Colonic mucosa (tissue), 4 donors: ENCODE measurements at places on chromosomes 2 and 18. TPM values are rescaled to one million over a fixed set of nuclear protein-coding genes. Genes with fewer than 3 reads are reported as not detected.

DNA sequence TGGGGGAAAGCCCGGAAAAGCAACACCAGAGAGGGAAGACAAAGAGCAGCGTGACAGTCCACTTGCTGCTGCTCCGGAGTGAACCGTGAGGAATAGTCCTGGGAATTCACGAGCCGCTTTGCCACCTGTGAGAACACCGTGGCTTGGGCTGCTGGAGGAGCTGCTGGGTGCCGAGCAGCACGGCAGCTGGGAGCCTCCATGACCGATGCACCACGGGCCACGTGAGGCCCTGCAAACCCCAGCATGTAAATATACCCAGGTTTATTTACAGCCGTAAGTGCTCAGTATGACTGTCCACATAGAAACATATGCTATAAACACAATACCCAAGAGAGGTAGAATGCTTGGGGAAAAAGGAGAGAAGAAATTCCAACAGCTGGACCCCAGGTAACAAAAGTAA lies 65.1 kb downstream of the SMIM21 start:
- H3K27me3 ChIP-seq = no peaks in the 10 kb centered on the region
- no peak overlapping the region for H3K27ac ChIP-seq
- no peaks in the 10 kb centered on the region for H3K36me3 ChIP-seq
- H3K4me1 ChIP-seq = no peaks in the 10 kb centered on the region
- no peak for DNase-seq

- no peak for DNase-seq
- no peak overlapping the region for H3K27ac ChIP-seq
- H3K4me3 ChIP-seq = no peak overlapping the region
- H3K4me1 ChIP-seq = no peaks in the 10 kb centered on the region
- H3K36me3 ChIP-seq = no peaks in the 10 kb centered on the region
These were observed 590.5 kb upstream of the SLC8A1 start for GRCh38 chr2:41042343-41042742.

DNA sequence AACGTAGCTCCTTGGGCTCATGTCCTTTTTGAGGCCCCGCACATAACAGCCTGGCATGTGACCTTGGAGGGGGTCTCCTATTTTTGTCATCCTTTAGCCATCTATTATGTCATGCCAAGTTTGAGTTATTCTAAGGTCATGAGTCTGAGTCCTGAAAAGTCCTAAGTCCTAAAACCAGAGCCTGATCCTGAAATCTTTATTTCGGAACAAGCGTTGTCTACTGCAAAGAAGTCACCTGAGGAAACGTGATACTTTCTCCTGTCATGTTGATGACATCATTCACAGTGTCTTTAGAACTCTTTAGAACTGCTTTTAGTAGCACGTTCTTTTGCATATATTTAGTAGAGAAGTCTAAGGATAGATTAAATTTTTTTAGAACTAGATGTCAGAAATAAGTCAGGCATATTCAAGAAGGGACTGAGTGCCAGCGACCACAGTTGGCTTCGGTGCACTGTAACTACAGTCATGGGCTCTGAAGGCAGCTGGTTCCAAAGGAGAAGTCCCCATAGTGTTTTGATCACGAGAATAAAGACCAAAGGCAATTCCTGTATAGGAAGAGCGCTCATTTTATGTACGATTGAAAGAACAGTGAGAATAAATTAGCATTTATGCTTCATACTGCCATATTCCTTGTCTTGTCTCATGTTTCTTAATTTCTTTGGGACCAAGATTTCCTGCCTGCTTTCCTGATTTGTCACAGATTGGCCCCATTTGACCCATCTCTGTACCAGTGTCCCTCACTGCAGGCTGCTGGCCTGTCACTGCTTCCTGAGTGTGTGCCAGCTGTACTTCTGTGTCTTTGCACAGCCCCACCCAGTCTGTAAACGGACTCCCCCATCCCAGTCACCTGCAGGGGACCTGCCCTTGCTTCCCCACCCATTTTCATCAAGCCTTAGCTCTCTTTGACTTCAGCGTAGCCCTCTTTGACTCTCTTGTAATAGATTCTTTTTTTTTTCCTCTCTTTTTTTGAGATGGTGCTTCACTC lies 75.8 kb downstream of the ASAP2 start:
- H3K27me3 ChIP-seq = no peaks in the 10 kb centered on the region
- peak; percentile 85 for DNase-seq
- H3K4me3 ChIP-seq = no peak overlapping the region
- H3K27ac ChIP-seq = peak overlapping the region; percentile 20
- no peaks in the 10 kb centered on the region for H3K36me3 ChIP-seq

DNA sequence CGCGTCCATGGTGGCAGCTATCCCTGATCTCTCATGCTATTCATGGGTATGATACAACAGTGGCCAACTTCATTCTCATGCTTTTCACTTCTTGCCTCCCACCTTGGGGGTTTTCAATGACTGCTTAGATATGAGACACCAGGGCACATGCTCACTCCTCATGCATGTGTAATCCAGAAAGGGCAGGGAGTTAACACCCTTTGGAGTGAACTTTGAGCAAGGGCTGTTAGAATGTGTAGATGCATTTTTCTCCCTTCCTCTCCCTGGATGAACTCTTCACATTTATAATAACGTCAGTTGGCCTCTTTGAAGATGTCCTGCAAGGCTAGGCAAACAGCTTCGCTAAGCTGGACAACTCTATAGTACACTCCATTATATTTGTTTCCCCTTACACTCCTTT lies 56.7 kb downstream of the DPP10 start:
- no peak overlapping the region for H3K4me3 ChIP-seq
- no peak overlapping the region for H3K27ac ChIP-seq
- no peaks in the 10 kb centered on the region for H3K27me3 ChIP-seq
- no peaks in the 10 kb centered on the region for H3K36me3 ChIP-seq
- H3K4me1 ChIP-seq = no peaks in the 10 kb centered on the region
- DNase-seq = no peak

TLX2 gene
- 0.12 TPM for total RNA-seq

TDRD15 gene
- total RNA-seq = not detected
